ENCODE measurements at places on chromosomes 16 and 17. TPM values are rescaled to one million over a fixed set of nuclear protein-coding genes. Genes with fewer than 3 reads are reported as not detected.

NT5C3B gene
- 70.5 TPM for polyA plus RNA-seq

CFAP97D1 gene
- not detected for polyA plus RNA-seq

GAS7 gene
- 2.5 TPM for polyA plus RNA-seq

FZD2 gene
- polyA plus RNA-seq, result 0.45 TPM

TEX14 gene
- 0.28 TPM for polyA plus RNA-seq

USP36 gene
- polyA plus RNA-seq, result 32.3 TPM

MFSD6L gene
- polyA plus RNA-seq, result 0.34 TPM

SPATA22 gene
- polyA plus RNA-seq, result 0.27 TPM

OTOA gene
- not detected for polyA plus RNA-seq

USP32 gene
- 20.9 TPM for polyA plus RNA-seq

CRHR1 gene
- 0.10 TPM for polyA plus RNA-seq

PRSS22 gene
- polyA plus RNA-seq, result not detected

FSCN2 gene
- 4.9 TPM for polyA plus RNA-seq

ASGR1 gene
- 1.0 TPM for polyA plus RNA-seq

KRTAP17-1 gene
- not detected for polyA plus RNA-seq

SOST gene
- not detected for polyA plus RNA-seq

SMPD3 gene
- polyA plus RNA-seq, result 1.9 TPM

KCNH6 gene
- polyA plus RNA-seq, result 0.06 TPM

HS3ST3B1 gene
- polyA plus RNA-seq, result 0.67 TPM

C17orf67 gene
- 0.34 TPM for polyA plus RNA-seq

GLTPD2 gene
- polyA plus RNA-seq, result not detected

HYDIN gene
- 0.70 TPM for polyA plus RNA-seq

MAF gene
- polyA plus RNA-seq, result 11.7 TPM

LPO gene
- 0.07 TPM for polyA plus RNA-seq

UQCRC2 gene
- polyA plus RNA-seq, result 93.8 TPM

PRR15L gene
- polyA plus RNA-seq, result 80.7 TPM

MYO15A gene
- 0.68 TPM for polyA plus RNA-seq

All from adipose tissue (tissue), 3 donors.